ENCODE measurements at places on chromosomes 3 and 15.

- DNase-seq: no peak
Measured at GRCh38 chr3:63864965-63865327, 1.3 kb downstream of the ATXN7 start.

DNA sequence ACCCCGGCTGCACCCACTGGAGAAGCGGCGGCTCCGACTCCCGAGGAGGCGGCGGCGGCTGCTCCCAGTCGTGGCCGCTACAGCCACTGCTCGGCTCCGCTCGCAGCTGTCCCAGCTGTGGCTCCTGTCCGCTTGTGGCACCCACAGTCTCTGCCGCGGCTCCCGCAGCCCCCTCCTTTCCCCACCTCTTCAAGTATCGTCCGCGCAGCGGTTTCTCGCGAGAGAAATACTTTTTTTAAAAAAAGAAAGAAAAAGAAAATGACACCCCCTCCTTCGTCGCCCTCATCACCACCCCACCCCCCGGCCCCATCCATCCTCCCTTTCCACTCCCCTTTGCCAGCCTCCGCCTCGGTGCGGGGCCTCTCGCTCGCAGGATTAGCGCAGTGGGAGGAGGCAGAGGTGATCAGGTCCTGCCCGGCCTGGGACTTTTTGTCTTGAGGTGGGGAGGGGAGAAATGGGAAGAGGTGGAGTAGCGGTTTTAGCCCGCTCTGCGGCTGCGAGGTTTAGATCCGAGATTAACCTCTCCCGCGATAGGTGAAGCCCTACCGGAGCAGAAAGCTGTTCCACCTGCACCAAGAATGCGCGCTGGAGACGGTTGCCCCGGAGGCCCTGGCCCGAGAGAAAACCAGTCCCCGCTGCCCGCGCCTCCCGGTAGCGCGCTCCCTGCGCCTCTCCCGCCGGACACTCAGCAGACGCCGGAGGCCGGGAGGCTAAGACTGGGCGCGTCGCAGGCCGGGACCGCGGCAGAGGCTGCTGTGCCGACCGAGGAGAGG, at the start of gene FBN1:
Gene FBN1 (minus strand): TSS at position 152 of the 773 bp plus-strand sequence. CDS start 940 bp downstream, outside the sequence.
- peak; percentile 74 for DNase-seq

GRCh38 chr3:170605490-170605889, 19.6 kb upstream of the SLC7A14 start:
- no peak for DNase-seq

- DNase-seq: no peak
Measured at GRCh38 chr3:31770822-31771326, 210.2 kb downstream of the OSBPL10 start.

DNA sequence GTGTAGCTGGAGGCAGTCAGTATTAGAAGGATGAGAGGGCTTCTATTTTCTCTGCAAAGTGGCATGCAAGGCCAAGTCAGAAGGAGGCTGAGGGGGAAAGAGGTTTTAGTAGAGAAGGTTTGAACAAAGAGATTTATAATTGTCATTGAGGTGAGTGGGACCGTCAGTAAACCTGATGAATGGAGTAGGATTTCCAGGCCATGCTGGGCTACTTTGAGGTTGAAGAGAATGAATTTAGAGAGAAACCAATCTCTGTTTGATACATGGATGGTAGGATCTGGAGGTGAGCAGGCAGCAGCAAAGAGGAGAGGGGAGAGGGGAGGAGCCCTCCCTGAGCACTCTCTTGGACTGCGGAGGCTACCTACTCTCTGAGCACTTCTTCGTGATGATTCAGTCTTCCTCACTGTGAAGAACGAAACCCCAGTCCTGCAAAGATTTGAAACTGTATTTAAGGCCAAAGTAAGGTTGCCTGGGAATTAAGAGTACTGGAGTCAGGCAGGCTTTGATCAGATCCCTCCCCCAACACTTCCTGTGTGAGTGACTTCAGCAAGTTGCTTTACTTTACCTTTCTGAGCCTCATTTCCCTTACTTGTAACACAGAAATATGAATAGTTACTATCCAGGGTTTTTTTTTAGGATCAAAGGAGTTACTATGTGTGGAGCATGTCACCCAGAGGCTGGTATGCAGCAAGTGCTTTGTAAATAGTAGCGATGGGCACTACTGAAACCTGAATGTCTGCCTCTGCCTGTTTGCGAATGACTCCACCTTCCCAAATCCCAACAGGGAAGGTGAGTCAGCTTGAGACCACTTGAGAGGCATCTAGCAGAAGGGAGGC, 75.8 kb downstream of the RPL39L start:
- no peak for DNase-seq

DNA sequence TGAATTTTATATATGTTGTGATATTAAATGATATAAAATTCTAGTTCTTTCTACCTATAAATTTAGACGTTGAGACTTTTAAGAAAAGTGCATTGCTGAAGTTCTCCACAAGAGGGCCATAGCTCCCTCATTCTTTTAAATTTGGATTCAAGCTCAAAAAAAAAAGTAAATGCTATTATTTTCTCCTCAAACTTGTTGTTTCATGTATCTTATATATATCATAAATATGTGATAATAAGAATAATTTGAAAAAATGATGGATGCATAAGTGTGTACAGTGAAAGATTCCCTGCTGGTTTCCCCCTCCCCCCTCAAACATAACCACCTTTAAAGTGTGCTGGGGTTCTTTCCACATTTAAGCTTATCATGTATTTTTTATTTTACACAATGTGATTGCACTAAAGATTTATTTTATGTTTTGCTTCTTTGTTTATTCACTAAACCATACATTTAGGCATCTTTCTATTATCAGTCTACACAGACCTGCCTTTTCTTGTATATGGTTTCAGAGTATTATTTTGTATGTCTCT, 769.4 kb upstream of the GOLIM4 start:
- DNase-seq: no peak

GRCh38 chr3:13119471-13120220, 46.4 kb upstream of the IQSEC1 start:
- no peak for DNase-seq

- DNase-seq: no peak
Measured at GRCh38 chr3:4992118-4992517, 12.9 kb downstream of the BHLHE40 start.

DNA sequence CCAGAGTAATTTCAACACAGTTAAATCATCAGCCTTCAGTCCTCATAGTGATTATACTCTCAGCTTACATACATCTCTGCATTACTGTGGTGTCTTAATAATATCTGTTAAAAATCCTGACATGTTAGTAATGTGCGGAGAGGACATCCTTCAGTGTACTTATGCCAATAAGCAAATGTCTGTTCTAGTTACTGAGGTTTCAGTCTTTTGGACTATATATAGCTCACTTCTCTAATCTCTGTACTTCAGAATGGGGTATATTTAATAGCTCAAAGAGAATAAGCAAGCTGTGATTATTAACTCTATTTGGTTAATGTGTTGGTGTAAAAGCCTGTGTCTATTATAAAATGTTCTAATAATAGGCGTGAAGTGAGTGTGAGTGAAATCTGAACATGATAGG, 28.9 kb upstream of the OSTN start:
- DNase-seq: no peak

DNA sequence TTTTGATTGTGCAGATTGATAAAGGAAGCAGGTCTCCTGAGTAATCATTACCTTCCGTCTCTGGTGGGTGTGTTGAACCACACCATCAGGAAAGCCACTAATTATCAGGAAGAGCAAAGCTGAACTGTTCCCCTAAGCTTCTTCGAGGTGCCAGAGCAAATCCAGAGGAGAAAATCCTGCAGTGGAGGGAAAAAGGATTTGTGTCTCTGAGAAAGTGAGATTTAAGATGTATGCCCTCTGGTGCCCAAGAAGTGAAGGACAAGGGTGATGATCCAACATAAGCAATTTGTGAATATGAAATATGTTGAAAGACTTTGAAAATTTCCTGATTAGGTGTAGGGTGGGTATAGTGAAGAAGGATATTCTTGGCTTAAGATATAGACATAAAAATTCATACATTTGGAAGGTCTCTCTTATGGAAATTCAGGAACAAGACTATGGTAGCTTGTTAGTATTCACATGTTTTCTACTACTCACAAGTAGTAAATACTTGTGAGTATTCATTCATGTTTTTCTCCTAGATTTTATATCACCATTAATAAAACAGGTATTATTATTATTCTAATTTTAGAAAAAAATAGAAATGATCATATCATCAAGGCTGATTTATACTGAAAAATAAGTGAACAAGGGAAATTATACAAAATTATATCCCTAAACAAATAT, 34.8 kb downstream of the COMMD2 start:
- DNase-seq: peak; percentile 66

DNA sequence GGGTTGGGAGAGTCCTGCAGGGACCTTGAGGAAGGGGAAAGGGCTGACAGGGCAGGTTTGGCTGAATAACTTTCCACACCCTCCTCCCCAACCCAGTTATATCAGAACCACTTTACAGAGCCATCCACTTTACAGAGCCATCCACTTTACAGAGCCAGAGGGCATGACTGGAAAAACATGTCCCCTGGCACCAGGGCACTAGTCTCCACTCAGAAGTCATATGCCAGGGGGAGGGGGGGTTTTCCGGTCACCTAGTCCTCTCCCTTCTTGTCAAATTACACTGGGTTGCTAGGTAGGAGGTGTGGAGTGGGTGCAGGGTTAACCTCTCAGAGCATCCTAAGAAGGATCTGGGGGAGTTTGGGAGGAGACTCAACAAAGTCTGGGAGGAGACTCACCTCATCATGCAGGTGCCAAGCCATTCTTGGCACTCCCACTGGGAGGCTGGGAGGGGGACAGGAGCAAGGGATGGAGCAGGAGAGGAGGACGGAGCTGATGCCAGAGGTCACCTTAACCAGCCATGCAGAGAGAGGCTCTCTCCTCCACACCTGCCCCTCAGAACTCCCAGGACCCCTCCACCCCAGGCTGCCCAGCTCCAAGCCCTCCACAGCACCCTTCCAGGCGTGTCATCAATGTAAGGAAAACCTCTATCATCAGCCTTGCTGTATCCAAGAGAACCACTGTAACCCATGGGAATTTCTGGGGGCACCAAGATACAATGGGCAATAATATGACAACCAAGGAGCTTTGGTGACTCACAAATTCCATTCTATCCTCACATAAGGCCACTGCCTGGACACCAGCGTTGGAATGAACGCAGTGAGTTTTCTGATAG, 1.7 kb downstream of the LRRC2 start:
- DNase-seq: no peak

- DNase-seq: peak; percentile 63
Measured at GRCh38 chr15:36415643-36416042, 163.8 kb upstream of the CDIN1 start.

- no peak for DNase-seq
Measured at GRCh38 chr15:99239545-99240198, 9.7 kb downstream of the TTC23 start.

GRCh38 chr3:40201770-40202169, 107.7 kb upstream of the EIF1B start:
- DNase-seq: no peak

GRCh38 chr3:24680214-24680967, 185.7 kb upstream of the THRB start:
- no peak for DNase-seq

GRCh38 chr3:179949869-179950268, 86.9 kb downstream of the PEX5L start:
- DNase-seq: no peak

GRCh38 chr3:98982351-98982750, 80.9 kb upstream of the DCBLD2 start:
- DNase-seq: no peak

- DNase-seq: no peak
Measured at GRCh38 chr3:53493595-53493962, 832 bp upstream of the CACNA1D start.

DNA sequence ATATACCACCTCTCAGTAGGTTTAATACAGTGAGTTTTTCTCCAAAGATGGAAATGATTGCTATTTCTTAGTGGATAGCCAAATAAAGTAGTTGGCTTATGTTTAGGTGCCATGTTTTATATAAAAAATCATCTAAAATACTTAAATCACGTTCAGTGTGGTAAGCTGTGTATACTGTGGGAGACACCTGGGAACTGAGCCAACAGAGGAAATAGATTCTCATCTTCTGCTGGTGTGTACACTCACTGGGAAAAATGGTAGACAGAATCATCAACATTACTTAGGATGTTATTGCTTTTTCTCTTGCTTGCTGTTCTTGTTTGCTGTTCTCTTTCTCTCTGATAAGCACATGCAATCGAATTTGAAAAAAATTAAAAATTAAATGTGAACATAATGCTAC, 112.6 kb upstream of the MB21D2 start:
- DNase-seq: no peak

DNA sequence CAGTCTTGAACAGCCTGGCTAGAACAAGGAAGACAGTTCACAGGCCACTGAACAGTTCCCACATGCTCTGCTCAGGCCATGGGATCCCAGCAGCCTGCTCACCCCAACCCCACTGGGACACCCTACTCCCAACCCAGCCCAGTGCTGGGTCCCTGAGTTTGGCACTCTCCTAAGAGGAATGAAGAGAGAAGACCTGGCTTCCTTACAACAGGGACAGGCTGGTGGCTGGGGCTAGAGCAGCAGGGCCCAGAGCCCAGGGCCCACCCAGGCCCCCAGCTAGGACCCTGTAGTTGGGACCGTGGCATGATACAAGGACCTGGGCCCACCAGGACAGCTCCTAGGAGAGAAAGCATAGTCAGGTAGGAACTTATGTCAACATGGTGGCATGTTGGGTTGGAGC, 43.4 kb downstream of the SEMA3G start:
- no peak for DNase-seq

DNA sequence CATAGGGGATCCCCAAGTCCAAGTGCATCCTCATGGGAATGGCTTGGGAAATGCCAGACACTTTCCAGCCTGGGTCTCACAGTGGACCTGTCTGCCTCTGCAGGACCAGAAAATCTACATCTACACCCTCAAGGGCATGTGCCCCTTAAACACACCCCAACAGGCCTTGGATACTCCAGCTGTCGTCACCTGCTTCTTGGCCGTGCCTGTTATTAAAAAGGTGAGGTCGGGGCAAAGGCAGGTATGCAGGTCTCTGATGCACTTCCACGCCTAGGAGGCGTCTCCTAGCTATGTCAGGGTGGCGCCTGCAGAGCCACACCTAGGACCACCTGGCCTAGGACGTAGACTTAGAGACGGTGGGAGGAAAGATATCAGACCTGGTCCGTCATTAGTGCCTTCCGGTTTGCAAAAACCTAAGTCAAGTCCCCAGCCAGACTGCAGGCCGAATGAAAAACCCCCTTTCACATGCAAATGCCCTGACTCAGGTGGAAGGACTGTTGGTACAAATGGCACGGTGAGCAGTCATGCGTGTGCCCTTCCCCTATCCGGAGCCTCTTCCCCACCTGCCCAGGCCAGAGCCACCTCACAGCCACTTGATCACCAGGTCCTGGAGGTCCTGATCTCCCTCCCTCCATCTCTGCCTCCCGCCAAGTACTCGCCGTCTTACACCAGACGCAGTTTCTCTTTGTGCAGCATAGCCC, 143.5 kb downstream of the LRRK1 start:
- DNase-seq: no peak

DNA sequence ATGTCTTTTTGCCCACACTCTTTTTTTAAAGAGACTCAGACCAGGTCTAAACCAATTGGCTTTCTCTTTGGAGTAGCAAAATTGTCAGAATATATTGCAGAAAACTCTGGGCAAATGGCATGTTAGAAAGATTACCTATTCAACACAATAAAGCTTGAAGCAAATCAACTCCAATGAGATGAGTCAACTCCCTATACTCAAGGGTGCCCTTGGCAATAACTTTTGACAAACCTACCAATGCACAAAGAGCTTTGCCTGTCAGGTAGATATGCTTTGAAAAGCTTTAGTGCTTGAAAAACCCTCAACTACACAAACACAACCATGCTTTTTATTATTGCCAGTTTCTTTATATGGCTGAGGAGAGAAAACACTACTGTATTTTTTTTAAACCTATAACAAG, 137.7 kb upstream of the GRM7 start:
- DNase-seq: no peak

GRCh38 chr3:171329746-171330145, 130.5 kb downstream of the TNIK start:
- no peak for DNase-seq

GRCh38 chr3:122215592-122216298, 32.3 kb downstream of the CASR start:
- DNase-seq: no peak
